NCI-H748 treated with DMSO at 0.1 percent for 48 hours (cell line): ENCODE measurements at places on chromosomes 3 and 15.

GRCh38 chr3:111538681-111539083 lies 3.3 kb upstream of the CD96 start:
- DNase-seq, result no peak

GRCh38 chr3:49295489-49296058 lies 18.5 kb upstream of the C3orf62 start:
- no peak for DNase-seq

GRCh38 chr3:159196359-159196758 lies 394.5 kb downstream of the MFSD1 start:
- no peak for DNase-seq

DNA sequence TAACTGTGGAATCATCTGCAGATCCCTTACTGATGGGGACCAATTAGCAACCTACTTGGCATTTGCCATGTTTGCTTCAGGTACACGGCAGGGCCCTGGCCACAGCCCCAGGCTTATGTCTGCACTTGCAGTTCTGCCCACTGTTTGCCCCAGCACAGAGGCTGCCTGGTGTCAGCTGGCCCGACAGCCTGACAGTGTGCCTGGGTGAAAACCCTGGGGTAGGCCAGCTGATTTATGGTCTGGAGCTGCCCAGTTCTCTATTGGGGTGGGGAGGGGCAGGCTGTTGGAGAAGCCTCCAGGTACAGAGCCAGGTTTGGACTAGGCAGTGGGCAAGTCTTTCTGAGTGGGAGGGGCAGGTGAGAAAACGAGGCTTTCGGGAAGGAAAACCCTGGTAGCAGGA lies 11.2 kb upstream of the TGM5 start:
- DNase-seq, result no peak

DNA sequence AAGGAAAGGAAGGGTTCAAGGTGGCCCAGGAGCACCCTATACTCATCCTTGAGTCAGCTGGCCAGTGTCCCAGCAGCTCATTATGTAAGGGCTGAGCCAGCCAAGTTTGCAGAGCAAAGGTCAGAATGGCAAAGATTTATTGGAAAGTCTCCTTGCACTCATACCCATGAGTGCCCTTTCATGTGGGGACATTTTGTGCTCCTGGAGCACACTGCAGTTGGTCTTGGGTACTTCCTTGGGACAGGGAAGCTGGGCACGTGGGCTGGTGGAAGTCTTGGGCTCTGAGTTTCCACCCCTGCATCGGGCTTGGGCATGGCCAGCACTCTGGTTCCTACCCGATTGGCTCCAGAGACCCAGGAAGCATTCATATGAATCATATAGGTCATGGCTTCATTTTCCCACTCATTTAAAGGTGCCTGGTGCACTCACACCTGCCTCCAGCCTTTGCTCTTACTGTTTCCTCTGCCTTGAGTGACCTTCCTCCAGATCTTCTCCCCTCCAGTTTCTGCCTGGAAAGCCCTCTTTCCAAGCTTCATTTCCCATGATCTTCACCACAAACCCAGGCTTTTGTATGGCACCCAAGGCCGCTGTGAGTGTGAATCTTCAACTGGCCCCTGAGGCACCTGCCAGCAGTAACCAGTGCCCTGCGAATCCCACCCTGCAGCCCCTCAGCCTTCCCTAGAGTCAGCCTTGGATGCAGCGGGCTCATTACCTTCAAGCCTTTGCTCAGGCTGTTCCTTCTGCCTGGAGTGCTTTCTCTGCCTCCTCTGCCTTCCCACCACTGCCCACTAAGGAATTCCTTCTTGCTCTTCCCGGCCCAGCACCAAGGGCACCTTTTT lies 10.5 kb upstream of the PRKCD start:
- DNase-seq, result no peak

- DNase-seq, result no peak
These were observed 73.7 kb upstream of the SLCO2A1 start for GRCh38 chr3:134103470-134103869.

DNA sequence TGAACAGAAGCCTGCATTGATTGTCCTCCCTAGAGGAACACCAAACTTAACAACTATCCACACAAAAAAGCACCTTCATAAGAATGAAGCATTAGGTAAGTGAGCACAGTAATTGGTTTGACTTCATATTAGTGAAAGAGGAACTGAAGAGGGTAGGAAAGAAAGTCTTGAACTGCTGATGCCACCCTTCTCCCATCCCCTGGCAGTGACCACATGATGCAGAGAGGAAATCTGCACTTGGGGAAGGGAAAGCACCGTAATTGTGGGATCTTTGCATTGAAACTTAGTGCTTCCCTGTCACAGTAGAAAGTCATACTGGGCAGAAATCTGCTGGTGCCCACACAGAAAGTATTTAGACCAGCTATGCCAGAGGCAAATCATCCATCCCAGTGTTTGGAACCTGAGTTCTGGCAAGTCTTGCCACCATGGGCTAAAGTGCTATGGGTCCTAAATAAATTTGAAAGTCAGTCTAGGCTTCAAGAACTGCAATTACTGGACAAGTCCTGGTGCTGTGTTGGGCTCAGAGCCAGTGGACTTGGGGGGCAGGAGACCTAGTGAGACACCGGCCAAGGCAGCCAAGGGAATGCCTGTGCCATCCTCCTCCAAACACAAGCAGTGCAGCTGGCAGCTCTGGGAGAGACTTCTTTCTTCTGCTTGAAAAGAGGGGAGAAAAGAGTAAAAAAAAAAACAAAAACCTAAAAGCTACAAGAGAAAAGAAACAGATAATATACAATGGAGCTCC lies 63.6 kb downstream of the SLC15A2 start:
- DNase-seq, result no peak
